ENCODE measurements at places on chromosomes 7 and 10.

- no peak for DNase-seq
Measured at GRCh38 chr10:62231371-62231770, 37.3 kb downstream of the RTKN2 start.

DNA sequence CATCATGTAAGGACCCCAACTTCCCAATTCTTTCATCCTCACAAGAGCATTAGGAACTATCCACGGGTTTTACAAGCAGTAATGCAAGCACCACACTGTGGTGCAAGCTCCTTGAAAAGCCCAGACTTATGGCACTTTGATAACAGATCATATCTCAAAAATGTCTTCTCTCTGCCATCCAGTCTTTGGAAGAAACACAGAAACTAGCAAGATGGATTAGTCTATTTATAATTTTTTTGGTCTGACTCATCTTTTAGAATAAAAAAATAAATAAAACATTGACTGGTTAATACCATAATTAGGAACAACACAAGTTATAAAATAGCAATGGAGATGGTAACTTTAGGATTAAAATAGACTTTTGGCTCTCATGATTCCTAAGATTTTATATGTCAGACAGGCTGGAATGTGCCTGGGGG lies 49.0 kb upstream of the CALD1 start:
- DNase-seq: no peak

DNA sequence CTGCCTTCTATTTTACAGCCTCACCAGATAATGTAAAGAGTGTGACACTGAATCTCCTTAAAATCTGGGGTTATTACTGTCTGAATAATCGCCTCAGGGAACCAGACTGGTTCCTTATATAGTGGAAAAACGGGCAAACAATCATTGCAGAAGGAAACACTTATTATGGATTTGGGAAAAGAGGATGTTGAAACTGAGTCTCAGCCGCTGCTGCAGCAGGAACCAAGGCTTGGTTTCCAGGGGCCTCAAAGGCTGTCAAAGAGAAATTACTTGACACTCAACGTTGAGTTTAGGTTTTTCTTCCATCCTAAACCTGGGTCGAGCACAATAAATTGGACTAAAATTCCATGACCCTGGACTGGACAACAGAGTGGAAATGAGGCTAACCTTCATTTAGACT lies 103.8 kb upstream of the AHR start:
- DNase-seq: no peak

- DNase-seq: no peak
Measured at GRCh38 chr10:120813085-120813484, 38.1 kb upstream of the WDR11 start.

DNA sequence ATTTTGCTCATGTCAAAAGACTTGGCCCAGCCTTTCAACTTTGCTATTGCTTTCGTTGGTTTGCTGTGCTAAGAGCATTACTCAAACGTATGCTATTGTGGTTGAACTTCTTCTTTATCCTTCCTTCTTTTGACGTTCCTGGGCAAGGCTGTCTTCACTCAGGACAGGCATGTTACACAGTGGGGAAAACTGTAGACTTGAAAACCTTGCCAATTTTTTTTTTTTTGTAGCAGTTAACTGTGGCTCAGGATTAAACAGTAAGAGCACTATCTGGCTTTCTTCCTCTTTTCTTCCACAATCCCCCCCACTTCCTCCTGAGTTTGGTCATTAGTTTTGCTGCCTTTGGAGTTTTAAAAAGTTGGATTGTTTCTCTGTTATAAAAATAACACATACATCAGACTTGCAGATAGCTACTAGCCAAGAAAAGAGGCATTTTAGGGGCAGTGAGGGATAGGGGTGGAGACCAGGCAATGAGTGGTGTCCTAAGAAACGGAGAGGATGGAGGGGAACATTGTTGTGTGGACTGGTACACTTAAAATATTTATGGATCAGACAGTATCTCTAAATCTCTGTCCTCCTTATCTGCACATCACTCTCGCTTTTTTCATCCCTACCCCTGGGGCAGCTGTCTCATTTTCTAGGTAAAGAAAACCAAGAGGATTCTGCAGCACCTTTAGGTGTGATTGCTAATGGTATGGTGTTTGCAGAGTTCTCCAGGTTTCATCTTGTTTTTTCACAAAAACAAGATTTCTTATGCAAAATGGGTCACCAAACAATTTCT lies 181.7 kb downstream of the LRMDA start:
- DNase-seq: no peak

- no peak for DNase-seq
Measured at GRCh38 chr10:124497196-124497881, 35.7 kb downstream of the LHPP start.

- DNase-seq: no peak
Measured at GRCh38 chr10:107444443-107444842, 279.9 kb upstream of the SORCS1 start.

- DNase-seq: no peak
Measured at GRCh38 chr10:122441961-122442360, 12.5 kb upstream of the ARMS2 start.

DNA sequence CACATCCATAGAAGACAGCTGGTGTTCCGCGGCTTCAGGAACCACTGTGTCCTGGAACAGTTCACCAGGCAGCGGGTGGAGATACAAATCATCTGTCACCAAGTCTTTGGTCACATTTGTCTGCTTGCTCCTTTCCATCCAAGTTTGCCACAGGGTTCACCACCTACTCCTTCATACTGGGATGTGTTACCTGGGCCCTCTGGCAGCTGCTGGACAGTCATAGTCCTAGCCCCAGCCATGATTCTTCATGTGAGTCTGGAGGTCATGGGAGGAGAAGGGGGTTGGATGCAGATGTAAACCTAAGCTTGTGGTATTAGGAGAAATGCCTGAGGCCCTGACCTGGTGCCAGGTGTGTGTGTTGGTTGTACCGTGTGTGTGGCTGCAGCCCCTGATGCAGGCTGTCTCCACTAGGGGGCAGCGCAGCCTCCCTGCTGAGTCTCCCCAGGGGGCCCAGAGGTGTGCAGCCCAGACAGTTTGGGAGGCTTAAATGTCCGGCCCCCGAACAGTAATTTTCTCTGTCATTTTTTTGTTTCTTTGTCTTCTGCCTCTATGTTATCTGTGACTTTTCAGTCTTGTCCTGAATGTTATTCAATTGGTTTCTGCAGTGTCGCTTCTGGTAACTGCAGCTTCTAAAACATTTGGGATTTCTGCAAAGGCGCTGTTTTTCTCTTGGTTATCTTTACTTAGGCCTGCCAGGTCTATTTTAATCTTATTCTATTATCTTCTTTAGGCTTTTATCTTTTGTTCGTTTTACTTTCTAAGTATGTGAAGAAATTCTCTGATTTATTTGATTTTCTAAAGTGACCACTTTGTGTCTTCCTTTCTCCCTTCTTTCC lies 14.8 kb downstream of the NPS start:
- DNase-seq: peak; percentile 22

- no peak for DNase-seq
Measured at GRCh38 chr10:75012471-75012870, 99.0 kb upstream of the SAMD8 start.

GRCh38 chr10:126904818-126905701 lies at the start of gene DOCK1:
Gene DOCK1, plus strand, starts transcription at chr10:126905428. Its CDS starts 90 bp downstream, at chr10:126905518.
- DNase-seq: peak; percentile 19

DNA sequence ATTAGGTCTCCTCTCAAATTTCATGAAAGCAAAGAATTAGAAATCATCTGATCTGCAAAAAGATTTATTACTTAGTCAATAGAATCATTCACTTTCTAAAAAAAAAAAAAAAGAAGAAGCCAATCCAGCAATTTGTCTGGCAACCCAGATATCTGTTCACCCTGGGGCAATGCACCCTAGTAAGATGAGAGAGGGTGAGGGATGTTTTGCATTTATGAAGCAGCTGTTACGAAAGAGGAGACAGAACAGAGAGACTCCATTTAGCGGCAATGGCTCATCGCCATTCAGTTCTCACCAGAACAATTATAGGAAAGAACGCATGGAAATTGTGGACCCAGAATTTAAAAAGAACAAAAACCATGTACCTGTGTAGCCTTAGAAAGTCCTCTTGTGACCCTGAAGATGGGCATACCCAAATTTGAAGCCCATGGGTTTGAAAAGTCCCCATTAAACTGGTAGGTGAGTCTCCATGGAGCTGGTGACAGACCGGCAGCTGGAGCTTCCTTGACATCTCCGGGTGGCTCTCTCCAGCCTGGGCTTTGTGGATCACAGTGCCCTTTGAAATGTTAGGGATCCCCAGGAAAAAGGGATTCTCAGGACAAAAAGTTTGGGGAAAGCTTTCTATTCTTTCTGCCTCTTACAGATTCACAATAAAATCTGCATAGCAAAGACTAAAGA lies 45.5 kb upstream of the CCDC3 start:
- no peak for DNase-seq

Measured in T-helper 2 cell (primary cell).